ENCODE measurements at places on chromosomes 2 and 18.

GRCh38 chr2:44833171-44834069 lies 108.1 kb upstream of the SIX3 start:
- DNase-seq: no peak

GRCh38 chr2:100645695-100646429 lies 83.1 kb downstream of the PDCL3 start:
- peak; percentile 14 for DNase-seq

GRCh38 chr2:226211439-226211838 lies 588.2 kb downstream of the IRS1 start:
- DNase-seq: no peak

- no peak for DNase-seq
Observed at GRCh38 chr18:77905449-77906055, 655.9 kb downstream of the GALR1 start.

- DNase-seq: no peak
Observed at GRCh38 chr2:238462782-238463396, 36.2 kb downstream of the ASB1 start.

DNA sequence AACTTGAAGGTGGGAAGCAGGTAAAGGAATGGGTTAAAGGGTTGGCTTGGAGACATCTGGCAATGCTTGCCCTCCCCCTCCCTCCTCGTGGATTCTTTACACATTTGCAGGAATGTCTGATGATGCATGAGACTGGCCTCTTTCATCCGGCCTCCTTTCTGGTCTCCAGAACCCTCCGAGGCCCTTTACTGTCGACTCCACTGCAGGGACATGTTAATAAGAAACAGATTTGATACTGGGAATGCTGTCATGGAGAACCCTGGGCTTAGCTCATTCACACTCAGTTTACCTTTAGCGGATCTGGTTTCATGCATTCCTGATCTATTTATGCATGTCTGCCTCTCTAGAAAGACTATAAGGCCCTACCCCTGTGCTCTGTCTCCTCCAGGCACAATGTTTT lies 238.7 kb downstream of the TGIF1 start:
- DNase-seq: peak; percentile 43
